ENCODE measurements at places on chromosomes 2 and 18.
A peak's percentile ranks its signal among the peaks of the same experiment; 100 is the strongest.

GRCh38 chr2:32952761-32953476 lies 6.2 kb downstream of the LTBP1 start:
- no peak for DNase-seq

DNA sequence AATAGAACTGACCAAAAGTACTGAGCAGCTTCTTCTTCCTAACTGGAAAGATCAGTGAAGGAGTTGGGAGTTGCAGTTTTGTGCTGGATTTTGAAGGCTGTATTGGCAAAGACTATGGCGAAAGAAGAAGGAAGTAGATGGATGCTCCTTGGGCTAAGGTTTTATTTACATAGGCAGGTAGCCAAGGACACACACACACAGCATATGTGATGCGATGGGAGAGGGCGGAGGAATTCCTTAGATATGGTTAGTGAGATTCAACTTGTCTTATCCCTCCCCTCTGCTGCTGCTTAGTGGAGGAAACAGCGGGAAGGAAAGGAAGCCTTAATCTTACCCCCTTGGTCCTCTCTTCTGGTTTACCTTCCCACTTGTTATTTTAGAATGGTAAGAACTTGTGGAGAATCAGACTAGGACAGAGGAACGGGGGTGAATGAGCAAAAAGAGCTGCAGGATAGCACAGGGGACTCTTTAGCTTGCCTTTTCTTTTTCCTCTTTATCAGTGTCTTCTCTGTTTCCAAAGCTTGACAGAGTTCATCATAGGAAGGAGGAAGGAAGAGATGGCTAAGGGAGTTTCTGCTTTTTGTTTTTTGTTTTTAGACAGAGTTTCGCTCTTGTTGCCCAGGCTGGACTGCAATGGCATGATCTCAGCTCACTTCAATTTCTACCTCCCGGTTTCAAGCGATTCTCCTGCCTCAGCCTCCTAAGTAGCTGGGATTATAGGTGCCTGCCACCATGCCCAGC lies 87.9 kb downstream of the OSBPL6 start:
- no peak for DNase-seq

DNA sequence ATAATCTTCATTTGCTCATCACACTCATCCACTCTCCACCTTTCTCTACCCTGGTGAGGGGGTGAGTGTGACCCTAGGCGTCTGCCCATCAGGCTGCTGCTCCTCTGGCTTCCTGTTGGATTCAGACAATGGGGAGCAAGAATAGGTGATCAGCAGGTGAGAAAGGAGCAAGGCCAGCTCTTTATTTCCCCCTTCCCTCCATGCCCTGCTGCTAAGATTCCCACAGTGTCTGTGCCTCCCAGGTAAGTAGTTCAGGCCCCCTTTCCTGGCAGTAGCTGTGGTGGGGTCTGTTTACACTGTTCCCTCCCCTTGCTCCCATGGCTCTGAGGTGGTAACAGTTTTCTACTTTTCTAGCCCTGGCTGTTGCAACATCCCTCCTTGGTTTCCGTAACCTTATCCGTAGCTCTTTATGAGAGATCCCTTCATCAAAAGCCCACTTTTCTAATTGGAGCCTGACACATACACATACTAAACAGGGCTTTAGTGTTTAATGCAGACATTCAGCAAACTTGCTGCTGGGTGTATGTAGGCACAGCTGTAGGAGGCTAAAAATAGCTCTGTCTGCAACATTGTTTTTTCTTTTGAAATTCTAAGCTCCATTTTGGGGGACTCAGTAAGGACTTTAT lies 27.5 kb downstream of the MAP2 start:
- no peak for DNase-seq

- no peak for DNase-seq
Observed at GRCh38 chr2:112335600-112335999, 60.2 kb downstream of the ZC3H6 start.

- DNase-seq = no peak
Observed at GRCh38 chr18:25979369-25980040, 110.9 kb downstream of the SS18 start.

DNA sequence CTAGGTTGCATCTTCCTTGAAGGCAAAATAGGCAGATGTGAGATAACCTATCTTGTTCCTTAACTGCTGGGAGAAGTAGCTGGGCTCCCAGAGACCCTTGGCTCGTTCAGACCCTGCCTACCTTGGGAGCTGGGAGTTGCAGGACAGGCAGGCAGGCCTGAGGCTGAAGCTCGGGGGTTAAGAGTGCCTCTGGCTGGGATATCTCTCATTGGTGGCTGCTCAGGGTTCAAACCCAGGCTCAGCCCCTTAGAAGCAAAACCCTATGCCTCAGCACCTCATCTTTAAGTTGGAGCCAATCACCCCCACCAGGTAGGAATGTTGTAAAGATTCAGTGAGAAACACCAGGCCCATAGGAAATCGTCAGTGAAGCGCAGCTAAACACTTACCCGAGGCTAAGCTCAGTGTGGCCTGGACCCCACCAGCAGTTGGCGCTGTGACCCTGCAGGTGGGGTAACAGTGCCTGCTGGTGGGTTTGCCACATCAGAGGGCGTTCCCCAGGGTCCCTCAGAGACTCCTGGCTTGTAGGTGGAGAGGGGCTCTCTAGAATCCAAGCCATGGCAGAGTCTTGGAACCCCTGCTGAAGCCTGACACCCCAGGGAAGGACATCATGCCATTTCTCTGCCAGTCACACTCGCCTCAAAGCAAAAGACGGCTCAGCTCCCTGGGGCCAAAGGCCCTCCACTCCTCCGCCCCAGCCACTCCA lies 54.6 kb upstream of the GPR17 start:
- DNase-seq = peak; percentile 55

GRCh38 chr2:119389615-119390306 lies 23.0 kb downstream of the DBI start:
- DNase-seq = no peak

- no peak for DNase-seq
Observed at GRCh38 chr2:156038021-156038420, 294.5 kb downstream of the NR4A2 start.

GRCh38 chr2:197116306-197116879 lies 189.9 kb upstream of the PGAP1 start:
- DNase-seq = no peak

- DNase-seq = no peak
Observed at GRCh38 chr18:9135912-9136314, 668 bp upstream of the ANKRD12 start.

GRCh38 chr2:63661076-63661475 lies 72.3 kb downstream of the MDH1 start:
- DNase-seq = no peak

GRCh38 chr2:157990173-157990572 lies 111.5 kb upstream of the UPP2 start:
- DNase-seq = no peak

DNA sequence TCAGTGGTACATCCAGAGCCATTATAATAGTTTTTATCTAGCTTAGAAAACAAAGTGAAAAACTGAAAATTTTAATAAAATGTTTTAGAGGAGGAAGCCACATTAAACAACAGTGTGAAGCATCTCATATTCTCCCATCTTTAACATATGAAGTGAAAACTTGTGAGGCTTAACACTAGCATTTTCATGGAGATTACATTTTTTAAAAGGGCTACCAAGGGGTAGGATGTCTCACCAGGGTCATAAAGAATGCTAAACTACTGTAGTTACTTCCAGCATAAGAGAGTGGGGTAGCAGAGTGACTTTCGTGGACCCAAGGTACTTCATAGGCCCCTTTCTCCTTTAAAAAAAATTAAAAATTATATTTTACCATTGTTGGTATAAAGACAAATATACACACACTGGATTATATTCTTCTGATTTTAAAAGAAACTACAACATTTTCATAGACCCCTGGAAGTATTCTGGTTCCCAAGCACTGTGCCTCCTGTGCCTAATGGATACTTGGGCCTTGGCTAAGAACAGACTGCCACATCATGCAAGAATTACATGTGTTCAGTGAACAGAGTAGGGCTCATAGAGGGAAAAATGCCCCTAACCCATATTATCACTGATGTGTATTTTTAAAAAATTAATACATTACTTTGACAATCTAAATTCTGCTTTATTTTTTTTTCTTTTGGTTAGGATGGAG lies 148.4 kb downstream of the SLC39A10 start:
- no peak for DNase-seq

- no peak for DNase-seq
Observed at GRCh38 chr2:114039677-114040076, 149.8 kb downstream of the ACTR3 start.

DNA sequence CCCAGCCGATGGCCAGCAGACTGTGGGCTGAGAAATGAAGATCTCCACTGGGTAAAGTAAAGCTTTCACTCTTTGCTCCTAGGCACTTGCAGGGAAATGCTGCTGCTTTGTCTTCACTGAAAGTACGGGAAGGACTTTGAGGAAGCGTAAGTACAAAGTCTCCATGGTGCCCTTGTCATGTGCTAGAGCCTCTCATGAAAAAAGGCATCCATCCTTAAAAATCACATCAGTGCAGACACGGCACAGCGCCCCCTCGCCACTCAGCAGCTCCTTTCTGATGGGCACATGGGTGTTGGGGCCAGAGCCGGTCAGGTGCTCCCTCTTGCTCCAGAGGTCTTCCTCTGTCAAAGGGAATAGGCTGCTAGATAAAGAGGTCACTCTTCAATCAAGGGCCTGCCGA lies 109.0 kb upstream of the STPG4 start:
- DNase-seq = no peak

DNA sequence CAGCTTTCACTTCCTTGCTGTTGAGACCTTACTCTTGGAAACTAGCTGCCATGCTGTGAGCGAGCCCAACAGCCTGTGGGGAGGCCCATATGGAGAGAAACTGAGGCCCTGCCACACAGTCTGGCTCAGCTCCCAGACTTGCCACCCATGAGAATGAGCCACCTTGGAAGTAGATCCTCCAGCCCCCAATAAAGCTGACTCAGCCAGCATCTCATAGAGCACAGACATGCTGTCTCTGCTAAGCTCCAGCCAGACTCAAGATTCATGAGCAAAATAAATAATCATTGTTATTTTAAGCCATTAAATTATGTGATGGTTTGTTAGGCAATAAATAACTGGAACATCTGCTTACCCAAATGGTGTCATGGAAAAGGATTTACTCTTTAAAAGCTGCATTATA lies 53.6 kb upstream of the DDX18 start:
- no peak for DNase-seq

- DNase-seq = no peak
Observed at GRCh38 chr2:25401307-25402026, 59.7 kb upstream of the DNMT3A start.

GRCh38 chr18:46488471-46489213 lies 168.4 kb downstream of the LOXHD1 start:
- no peak for DNase-seq

GRCh38 chr18:37514953-37515352 lies 50.6 kb downstream of the CELF4 start:
- no peak for DNase-seq

DNA sequence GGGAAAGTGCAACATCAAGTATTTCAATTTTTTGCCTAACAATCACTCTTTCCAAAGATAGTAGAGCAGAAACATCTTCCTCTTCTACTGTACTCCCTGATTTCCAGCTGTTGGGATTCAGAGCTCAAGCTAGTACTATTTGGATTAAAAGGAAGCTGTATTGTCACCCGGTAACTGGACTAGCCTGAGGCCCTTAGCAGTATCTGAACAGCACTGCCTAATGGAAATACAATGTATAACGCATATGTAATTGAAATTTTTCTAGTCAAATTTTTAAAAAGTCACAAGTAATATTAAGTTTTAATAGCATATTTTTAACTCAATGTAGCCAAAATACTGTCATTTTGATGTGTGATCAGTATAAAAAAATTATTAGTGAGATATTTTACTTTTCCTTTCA lies 86.2 kb downstream of the COX7A2L start:
- no peak for DNase-seq

DNA sequence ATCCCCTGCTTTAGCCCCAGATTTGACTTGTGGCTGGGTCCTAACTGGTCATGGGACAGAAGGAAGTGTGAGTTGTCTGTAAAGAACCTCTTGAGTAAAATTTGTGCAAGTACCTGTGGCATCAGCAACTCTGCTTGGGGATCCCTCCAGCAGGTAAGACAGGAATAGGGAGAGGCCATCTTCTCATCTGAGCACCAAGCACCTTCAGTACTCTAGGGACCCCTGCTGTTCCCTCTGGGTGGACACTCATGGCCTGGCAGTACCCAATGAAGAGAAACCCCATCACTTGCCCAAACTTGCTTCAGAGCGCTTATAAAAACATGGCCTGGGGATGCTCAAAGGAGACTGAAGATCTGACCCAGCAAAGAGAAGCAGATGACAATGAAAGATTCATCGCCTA lies 297.8 kb downstream of the SP3 start:
- no peak for DNase-seq

- no peak for DNase-seq
Observed at GRCh38 chr2:54549917-54550518, 93.9 kb downstream of the SPTBN1 start.

GRCh38 chr2:102273619-102274211 lies 37.6 kb upstream of the IL1RL1 start:
- DNase-seq = no peak

DNA sequence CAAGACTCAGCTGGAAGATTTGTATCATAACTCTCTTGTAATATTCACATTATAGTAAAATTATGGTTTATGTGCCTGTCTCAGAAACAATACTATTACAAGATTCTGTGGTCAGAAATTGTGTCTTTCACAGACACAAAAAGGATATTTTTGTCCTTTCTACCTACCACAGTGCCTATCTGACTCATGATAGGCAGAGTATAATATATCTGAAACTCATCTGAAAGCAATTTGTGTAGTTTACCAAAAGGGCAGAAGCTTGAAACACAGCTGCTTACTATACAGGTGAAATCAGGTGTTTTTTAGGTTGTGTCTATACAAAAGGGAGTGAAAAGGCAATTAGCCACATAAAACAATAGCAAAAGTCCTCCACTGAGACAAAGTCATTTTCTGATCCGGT lies 10.9 kb downstream of the TMEM200C start:
- no peak for DNase-seq

GRCh38 chr2:27773959-27774358 lies 2.4 kb downstream of the MRPL33 start:
- DNase-seq = no peak

- peak; percentile 14 for DNase-seq
Observed at GRCh38 chr18:31685097-31686082, 1.0 kb upstream of the B4GALT6 start.

DNA sequence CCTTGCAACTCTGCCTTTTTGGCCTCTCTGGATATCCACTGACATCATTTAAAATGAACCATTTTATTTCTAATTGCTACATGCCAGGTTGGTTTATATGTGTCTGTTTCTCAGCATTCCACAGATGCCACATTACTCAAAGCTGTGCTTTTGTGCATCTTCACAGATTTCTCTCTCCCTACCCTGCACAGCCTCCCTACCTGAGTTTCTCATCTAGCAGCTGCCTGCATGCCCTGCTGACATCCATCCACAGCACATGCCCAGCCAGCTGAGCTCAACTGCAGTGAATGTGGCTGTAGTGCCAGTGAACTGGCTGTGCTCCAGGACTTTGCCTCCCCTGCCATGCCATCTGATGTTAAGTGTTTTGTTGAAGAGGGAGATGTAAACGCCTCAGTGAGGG lies 44.5 kb downstream of the PKP4 start:
- no peak for DNase-seq

DNA sequence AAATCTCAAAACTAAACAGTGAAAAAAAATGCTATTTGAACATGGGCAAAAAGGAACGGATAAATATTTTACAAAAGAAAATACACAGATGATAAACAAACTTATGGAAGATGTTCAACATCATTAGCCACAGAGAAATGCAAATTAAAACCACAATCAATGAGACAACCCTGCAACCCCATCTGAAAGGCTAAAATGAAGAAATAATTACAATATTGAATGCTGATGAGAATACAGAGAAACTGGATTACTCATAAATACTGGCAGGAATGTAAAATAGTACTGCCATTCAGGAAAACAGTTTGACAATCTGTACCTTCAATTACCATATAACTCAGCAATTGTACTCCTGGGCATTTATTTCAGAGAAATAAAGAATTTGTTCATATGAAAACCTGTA lies 193.1 kb upstream of the UBE2E3 start:
- DNase-seq = no peak

Measured in activated CD4-positive, alpha-beta T cell treated with anti-CD3 and anti-CD28 coated beads for 1 hour (primary cell).